ENCODE measurements at places on chromosomes 12 and 14.

GRCh38 chr12:132852496-132852895, 23.8 kb upstream of the GOLGA3 start:
- no peak for DNase-seq

- DNase-seq: peak; percentile 54
Observed at GRCh38 chr14:89507926-89508460, 91.0 kb upstream of the FOXN3 start.

DNA sequence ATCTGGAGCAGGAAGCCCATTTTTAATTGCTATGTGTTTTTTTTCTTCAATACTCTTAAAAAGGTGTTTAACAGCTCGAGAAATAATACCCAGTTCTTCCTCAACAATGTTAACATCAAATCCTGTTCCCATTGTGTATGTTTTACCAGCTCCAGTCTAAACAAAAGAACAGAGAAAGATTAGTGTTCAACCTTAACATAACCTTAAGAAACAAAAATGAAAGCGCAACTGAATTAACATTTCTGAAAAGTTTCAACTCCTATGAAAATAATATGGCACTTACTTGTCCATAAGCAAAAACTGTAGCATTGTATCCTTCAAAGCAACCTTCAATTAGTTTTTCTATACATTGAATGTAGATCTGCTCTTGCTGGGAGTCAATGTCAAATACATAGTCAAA, 73.2 kb downstream of the KIF21A start:
- DNase-seq: no peak

DNA sequence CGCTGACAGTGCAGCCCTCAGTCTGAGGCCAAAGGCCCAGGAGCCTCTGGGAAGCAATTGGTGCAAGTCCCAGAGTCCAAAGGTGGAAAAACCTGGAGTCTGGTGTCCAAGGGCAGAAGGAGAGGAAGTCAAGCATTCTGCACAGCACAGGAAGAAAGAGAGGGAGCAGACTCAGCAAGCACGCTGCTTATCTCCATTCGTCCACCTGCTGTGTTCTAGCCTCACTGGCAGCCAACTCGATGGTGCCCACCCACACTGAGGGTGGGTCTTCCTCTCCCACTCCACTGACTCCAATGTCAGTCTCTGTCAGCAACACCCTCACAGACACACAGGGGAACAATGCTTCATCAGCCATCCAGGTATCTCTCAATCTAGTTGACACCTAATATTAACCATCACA, 38.8 kb downstream of the HELB start:
- DNase-seq: no peak

DNA sequence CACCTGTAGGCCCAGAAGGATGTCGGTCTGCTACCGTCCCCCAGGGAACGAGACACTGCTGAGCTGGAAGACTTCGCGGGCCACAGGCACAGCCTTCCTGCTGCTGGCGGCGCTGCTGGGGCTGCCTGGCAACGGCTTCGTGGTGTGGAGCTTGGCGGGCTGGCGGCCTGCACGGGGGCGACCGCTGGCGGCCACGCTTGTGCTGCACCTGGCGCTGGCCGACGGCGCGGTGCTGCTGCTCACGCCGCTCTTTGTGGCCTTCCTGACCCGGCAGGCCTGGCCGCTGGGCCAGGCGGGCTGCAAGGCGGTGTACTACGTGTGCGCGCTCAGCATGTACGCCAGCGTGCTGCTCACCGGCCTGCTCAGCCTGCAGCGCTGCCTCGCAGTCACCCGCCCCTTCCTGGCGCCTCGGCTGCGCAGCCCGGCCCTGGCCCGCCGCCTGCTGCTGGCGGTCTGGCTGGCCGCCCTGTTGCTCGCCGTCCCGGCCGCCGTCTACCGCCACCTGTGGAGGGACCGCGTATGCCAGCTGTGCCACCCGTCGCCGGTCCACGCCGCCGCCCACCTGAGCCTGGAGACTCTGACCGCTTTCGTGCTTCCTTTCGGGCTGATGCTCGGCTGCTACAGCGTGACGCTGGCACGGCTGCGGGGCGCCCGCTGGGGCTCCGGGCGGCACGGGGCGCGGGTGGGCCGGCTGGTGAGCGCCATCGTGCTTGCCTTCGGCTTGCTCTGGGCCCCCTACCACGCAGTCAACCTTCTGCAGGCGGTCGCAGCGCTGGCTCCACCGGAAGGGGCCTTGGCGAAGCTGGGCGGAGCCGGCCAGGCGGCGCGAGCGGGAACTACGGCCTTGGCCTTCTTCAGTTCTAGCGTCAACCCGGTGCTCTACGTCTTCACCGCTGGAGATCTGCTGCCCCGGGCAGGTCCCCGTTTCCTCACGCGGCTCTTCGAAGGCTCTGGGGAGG, at the start of gene LTB4R:
TSS of gene LTB4R (plus strand) at position 857 of the 959 bp plus-strand sequence. CDS start 4,150 bp downstream, outside the sequence.
- peak; percentile 70 for DNase-seq

DNA sequence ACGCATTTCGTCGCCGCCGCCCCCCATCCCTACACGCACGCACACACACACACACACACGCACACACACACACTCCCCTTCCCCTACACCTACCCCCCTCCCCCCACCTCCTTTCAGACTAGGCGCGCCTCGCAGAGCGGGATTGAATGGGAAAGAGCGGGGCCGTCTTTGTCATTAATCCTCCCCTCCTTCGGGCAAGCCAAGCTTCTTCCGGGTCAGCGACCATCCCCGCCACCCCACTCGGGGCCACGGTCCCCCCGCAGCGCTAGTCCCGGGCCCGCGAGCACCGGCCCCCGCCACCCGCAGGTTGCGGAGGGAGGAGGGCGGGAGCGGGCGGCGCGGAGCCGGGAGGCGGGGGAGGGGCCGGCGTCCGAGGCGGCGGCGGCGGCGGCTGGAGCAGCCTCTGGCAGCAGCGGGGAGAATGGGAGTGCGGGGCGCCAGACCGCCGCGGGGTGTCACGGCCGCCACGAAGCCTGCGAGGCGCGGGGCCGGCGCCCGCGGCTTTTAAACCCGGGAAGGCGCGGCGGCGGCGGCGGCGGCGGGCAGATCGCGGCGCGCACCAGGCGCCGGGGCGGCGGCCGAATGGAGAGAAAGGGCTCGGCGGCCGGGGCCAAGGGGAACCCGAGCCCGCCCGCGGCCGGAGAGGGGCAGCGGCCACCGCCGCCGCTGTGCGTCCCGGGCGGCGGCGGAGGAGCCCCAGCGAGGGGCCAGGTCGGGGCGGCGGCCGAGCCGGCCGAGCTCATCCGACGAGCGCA, at the start of gene TTC9:
TSS of gene TTC9 (plus strand) at position 369 of the 755 bp plus-strand sequence. CDS start at position 583, 214 bp downstream.
- no peak for DNase-seq

GRCh38 chr12:62726471-62726980, 208.4 kb downstream of the PPM1H start:
- peak; percentile 30 for DNase-seq

- DNase-seq: no peak
Observed at GRCh38 chr14:58315606-58316005, 17.3 kb downstream of the ARID4A start.

DNA sequence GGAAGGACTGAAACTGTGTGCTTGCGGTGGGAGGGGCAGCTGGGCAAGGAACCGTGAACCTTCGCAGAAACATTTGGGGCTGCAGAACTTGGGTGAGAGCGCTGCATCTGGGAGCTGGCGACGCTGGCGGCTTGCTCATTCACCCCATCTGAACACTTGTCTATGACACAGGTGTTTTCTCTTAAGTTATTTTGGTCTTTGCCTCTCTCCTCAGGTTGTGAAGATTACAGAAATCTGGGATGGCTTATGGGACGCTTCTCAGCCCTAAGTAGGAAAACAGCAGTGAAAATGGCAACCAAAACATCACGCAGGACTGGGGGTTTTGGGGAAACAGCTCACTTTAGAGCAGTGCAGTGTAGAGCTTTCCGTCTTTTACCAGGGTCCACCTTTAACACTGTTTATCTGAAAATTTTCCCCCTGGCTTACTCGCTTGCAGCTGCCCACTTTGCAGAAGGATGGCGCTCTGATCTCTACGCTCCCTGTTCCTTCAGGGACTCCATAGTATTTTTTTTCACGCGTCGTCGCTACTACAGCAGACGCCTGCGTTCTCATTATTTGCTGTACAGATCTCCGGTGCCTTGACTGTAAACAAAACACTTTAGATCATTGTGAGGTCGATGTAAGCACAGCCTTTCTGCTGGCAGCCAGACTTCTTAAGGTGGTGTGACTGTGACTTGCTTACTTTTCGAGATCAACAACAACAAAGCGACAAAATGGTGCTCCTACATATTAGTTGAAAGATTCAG, 2.7 kb upstream of the CDKN1B start:
- DNase-seq: peak; percentile 14

DNA sequence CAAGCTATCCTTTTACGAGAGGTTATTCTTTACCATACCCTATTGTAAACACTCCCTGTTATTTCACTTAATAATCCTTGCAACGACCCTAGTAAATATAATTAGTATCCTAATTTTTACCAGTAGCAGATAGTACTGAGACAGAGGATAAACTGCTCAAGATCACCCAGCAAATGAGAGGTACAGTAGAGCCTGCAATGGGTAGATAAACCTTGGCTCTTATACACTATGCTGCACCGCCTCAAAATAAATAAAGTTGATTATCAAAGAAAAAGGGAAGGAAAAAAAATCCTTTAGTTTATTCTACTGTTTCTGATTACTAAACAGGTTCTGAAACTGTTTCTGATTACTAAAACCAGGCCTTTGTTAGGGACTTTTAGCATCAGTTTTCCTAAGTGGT, 22.5 kb downstream of the YBX3 start:
- DNase-seq: no peak

- DNase-seq: no peak
Observed at GRCh38 chr14:65012353-65012752, 25.7 kb downstream of the FNTB start.

DNA sequence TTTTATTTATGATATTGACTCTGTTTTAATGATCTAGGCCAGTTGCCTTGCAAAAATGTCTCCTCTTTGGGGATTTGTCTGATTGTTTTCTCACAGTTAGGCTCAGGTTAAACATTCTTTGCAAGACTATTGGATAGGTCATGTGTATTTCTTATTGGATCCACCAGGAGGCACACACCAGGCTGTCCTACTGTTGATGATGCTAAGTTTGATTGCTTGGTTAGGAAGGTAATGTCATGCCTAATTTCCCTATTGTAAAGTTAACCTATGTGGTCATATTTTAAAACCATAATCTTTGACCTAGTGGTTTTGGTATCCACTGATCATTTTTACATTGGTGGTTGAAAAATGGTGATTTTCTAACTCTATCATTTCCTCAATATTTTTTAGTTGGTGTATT, 137.1 kb downstream of the BRMS1L start:
- no peak for DNase-seq

- DNase-seq: no peak
Observed at GRCh38 chr14:105529319-105529568, 2.9 kb downstream of the TMEM121 start.

GRCh38 chr12:130559806-130560205, 156.3 kb downstream of the RIMBP2 start:
- no peak for DNase-seq

DNA sequence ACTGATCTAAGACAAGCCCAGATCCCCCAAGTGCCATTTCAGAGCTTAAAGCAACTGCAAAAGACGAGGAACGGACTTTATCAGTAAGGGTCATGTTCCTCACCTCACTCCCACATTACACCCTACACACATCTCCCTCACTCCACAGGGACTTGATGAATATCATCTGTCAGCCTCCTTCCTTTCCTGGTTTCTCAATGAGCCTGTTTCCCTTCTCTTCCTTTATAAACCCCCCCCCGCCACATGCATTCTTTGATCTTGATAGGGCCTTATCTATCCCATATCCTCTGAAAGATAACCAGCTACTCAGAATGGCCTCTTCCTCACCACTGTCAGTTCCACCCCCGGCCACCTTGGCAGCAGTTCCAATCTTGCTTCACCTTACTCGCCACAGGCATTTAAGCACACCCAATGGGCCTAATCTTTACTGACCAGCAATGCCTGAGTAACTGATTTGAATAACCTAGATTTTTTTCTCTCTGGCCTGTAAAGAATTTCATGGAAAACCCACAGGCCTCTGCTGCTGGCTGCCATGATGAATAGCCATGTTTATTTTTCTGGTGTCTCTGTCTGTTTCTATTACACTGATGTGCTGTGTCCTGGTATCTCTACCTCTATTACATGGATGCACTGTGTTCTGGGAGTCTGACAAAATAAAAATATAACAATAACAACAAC, 138.7 kb downstream of the PHLDA1 start:
- peak; percentile 59 for DNase-seq

DNA sequence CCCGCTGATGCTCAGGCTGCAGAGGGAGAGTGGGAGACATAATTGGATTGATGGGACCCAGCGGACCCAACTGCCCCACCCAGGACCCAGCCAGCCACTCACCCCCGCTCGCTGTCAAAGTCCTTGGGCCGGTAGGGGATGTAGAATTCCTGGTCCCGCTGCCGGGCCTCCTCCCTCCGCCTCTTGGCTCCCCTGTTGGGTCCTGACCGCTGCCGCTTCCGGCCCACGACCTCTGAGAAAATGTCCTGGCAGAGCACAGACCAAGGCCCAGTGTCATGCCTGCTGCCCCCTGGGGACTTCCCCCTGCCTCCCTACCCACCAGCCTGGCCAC, 13.5 kb downstream of the CFAP73 start:
- no peak for DNase-seq

DNA sequence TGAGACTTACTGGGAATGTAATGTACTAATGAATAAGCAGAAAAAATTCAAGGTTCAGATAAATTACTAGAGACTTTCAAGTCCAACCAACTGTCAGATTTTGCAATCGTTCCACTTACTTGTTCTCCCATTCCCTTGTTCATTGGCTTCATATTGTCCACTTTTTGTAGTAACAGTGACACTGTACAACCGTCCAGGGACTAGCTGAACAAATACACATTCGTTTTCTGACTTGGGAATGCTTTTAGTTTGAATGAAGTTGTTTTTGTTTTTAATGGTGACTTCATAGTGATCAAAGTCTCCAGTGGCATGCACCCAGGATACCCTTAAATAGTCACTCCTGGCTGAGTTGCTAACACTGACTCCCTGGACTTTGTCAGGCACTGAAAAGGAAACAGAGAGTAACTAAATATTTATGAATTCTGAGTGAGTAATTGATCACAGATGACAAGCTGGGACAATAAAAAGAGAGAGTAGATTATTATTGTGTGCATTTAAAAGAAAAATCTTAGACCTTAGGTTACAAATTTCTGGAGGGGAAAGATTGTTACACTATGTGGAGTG, 65.4 kb downstream of the PTPRB start:
- peak; percentile 40 for DNase-seq

- peak; percentile 44 for DNase-seq
Observed at GRCh38 chr14:75046899-75047298, 4.4 kb downstream of the MLH3 start.

Data from fibroblast of the aortic adventitia (primary cell).